ENCODE measurements at places on chromosomes 7 and 10.

- DNase-seq, result no peak
Measured at GRCh38 chr10:64477791-64478190, 956.6 kb downstream of the REEP3 start.

DNA sequence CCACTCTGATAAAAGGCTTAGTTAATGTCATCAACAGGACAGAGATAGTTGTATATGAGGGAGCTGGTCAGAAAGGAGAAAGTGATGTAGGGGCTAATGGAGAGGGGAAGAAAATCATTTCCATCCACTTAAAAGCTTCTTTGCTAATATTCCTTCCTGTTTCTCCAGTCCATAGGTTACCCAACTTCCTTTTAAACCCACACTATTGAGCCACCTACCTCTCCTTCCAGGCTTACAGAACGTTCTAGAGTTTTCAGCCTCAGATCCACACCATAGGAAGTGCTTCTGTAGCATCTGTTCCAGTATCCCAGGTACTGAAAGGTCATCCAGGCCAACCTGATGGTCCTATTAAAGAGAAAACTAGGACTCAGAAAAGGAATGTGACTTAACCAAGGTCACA lies 28.2 kb downstream of the STRIP2 start:
- DNase-seq, result no peak

GRCh38 chr7:33388332-33388731 lies 259.0 kb downstream of the BBS9 start:
- DNase-seq, result no peak

DNA sequence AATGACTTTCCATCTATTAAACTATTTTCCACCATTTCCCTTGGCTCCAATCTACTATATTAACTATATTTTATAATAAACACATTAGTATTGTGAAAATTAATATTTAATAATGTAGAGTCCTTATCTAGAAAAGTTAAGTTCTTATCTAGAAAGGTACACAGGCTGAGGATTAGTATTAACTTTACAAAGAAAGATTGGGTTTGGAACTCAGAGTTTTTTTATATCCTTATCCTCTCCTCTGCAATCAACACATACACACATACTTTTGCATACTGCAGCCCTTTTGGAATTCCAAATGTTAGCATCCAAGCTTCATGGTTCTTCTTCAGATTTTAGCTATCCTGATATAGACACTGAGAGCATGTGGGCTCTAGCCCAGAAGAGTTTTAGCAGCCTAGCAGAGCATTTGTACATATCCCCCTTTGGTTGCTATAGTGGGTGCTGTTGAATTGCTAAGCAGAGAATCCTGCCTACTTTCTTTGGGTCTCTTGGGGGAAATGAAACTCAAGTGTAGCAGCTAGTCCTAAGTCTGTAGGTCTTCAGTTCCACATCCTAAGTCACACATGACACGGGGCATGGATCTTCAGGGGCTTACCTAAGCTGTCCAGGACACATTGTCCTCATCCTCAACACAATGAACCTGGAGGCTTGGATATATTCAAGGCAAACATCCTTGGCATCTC lies 874.6 kb downstream of the LRMDA start:
- no peak for DNase-seq

DNA sequence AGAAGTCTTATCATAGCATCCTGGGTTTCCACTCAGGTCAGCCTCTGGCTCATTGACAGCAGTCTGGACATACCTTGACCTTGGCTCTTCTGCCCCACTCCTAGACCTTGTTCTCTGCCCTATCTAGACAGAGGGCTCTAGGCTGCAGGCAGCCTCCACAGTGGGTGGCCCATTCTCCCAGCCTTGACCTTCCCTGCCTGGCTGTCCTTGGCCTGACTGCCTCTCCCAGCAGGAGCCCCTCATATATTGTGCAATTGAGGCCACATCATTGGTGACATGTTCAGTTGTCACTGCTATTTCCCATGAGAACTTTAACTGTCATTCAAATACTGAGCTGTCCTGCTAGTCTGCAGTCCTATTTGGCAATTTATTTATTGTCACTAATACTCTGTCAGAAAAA lies 503.4 kb downstream of the PLXNA4 start:
- DNase-seq, result no peak

DNA sequence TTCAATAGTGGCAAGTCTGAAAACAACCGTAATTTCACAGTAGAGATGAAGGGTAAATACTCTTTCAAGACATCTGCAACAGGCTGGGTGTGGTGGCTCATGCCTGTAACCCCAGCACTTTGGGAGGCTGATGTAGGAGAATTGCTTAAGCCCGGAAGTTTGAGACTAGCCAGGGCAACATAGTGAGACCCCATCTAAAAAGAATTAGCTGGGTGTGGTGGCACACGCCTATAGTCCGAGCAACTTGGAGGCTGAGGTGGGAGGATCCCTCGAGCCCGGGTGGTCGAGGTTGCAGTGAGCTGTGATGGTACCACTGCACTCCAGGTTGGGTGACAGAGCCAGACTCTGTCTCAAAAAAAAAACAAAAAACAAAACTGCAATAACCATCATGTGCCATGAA lies 71.8 kb downstream of the PFKFB3 start:
- no peak for DNase-seq

- no peak for DNase-seq
Measured at GRCh38 chr7:156203923-156204322, 391.7 kb upstream of the SHH start.

DNA sequence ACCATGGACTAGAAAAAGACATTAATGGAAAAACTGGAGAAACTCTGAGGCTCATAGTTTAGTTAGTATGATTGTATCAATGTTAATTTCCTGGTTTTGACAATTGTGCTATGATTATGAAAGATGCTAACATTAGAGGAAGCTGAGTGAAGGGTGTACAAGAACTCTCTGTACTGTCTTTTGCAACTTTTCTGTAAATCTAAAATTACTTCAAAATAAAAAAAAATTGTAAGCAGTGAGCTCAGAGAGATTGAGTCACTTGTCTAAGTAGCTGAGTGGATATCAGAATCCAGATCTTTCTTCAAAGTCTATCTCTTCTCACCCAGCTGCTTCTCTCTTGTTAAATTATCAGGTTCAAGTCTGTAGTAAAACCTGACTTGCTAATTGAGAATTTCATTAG lies 181.1 kb downstream of the PLCE1 start:
- no peak for DNase-seq

- DNase-seq, result no peak
Measured at GRCh38 chr7:38704041-38704547, 72.9 kb upstream of the AMPH start.

DNA sequence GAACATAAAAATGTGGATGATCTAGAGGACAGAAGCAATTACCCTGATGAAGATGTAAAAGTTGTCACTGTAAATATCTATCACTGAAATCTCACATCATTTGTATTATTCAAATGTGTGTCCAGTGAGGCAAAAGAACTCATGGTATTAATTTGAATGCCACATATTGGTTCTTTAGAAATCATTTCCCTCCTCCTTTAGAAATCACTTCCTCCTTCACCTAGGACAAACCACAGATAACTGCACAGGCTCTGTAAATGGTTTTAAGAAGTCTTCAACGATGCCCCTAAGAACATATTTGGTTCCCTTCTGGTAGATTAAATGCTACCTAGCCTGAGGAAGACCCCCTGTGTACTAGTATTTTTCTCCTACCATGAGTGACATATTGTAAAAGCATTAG lies 33.1 kb upstream of the ZNF518A start:
- no peak for DNase-seq

GRCh38 chr7:155680864-155681263 lies 36.4 kb downstream of the RBM33 start:
- DNase-seq, result no peak

GRCh38 chr10:17453373-17454091 lies 863 bp downstream of the ST8SIA6 start:
- no peak for DNase-seq

- DNase-seq, result no peak
Measured at GRCh38 chr10:79328737-79329504, 18.3 kb upstream of the PPIF start.

DNA sequence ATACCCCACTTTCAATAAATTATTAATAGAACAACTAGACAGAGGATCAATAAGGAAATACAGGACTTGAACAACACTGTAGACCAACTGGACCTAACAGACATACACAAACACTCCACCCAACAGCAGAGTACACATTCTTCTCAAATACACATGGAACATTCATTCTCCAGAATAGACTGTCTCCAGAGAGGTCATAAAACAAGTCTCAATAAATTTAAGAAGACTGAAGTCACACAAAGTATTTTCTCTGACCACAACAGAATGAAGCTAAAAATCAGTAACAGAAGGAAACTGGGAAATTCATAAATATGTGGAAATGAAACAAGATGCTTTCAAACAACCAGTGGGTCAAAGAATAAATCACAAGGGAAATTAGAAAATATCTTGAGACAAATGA lies 119.8 kb downstream of the SMURF1 start:
- no peak for DNase-seq

DNA sequence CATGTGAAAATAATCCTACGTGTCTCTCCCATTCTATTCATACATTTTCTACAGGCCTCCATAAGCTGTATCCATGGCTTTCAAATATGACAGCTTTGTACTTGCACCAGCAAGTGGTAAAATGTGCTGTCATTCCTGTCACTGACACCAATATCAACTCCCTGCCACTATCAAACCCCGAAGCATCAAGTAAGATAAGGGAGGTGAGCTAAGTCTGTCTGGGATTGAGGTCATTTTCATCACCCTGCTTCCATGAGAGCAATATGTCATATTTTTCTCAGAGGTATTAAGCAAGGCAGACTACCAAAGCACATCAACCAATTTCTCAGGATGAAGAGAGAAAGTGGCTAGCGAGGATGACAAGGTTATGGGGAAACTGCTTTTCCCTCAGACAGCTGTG lies 11.1 kb downstream of the GPR22 start:
- DNase-seq, result no peak

DNA sequence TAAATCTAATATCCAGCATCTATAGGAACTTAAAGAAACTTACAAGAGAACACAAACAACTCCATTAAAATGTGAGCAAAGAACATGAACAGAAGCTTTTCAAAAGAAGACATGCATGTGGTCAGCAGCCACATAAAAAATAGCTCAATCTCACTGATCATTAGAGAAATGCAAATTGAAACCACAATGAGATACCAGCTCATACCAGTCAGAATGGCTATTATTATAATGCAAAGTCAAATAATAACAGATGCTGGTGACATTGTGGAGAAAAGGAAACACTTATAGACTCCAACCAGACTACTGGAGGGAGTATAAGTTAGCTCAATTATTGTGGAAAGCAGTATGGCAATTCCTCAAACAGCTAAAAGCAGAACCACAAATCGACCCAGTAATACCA lies 1314.5 kb downstream of the XPNPEP1 start:
- DNase-seq, result no peak

DNA sequence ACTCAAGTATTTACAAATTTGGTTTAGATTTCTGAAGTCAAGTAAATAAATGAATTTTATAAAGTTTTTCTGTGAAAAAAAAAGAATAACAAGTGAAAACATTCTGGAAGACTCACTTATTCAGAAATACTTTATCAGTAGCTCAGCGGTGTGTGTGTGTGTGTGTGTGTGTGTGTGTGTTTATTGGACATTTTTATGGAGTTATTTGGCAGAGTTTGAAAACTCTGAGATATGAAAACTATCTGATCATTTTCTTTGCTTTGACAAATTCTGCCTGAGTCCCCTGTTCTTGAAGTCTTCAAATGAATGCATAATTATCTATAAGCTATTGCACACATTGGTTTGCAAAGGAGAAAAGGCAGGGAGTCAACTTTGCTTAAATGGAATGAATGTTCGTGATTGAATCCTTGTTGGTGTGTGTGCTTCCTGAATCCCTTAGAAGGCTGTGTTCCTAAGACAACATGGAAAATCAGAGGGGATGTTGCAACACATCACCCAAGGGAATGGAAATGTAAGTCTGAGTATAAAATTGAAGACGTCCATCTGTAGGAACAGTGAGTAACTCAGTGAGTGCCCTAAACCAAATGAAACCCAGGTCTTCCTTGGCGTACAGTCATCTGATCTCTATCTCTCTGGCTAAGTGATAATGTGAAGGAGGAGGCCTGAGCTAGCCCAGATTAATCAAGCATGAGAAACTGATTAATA lies 160.9 kb downstream of the REEP3 start:
- no peak for DNase-seq

- no peak for DNase-seq
Measured at GRCh38 chr10:1754506-1755153, 17.3 kb upstream of the ADARB2 start.

DNA sequence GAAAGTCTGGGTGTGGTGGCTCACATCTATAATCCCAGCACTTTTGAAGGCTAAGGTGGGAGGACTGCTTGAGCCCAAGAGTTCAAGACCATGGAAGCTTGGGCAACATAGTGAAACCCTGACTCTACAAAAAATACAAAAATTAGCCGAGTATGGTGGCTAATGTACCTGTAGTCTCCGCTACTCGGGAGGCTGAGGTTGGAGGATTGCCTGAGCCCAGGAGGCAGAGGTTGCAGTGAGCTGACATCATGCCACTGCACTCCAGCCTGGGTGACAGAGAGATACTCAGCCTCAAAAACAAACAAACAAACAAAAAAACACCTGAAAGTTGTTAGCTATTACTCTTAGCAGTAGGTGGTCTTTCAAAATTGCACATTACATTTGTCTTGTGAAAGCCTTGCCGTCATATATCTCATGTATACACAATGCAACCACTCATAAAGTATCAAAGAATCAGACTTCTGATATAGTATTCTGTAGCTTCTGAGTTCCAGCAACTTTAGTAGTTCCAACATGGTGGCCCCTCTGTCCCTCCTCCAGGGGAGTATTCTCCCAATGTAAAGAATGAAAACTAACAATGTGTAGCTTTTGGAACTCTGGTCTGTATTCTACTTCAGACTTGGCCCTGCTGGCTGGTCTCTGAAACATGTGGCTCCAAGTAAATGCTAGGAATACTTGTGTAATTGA lies 101.5 kb downstream of the ZNF92 start:
- no peak for DNase-seq

- DNase-seq, result no peak
Measured at GRCh38 chr10:87685832-87686574, 26.3 kb downstream of the PAPSS2 start.

DNA sequence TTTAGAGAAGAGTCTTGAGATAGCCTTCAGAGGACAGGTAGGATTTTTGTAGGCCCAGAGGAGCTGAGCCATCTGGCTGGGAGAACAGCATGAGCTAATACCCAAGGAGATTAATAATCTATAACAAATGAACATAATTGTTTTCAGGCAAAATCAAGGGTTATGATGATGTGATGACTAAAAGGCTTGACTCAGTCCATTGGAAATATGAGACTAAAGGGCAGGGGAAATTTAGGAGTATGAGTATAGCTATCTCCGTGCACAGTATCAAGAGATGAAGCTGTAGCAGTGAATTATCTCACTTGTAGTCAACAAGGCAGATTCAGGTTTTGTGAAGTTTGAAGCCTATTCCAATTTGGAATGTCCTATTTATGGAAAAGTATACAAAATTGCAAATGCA lies 40.1 kb downstream of the CSTF2T start:
- no peak for DNase-seq

- DNase-seq, result no peak
Measured at GRCh38 chr7:137753575-137753947, 93.2 kb downstream of the DGKI start.

DNA sequence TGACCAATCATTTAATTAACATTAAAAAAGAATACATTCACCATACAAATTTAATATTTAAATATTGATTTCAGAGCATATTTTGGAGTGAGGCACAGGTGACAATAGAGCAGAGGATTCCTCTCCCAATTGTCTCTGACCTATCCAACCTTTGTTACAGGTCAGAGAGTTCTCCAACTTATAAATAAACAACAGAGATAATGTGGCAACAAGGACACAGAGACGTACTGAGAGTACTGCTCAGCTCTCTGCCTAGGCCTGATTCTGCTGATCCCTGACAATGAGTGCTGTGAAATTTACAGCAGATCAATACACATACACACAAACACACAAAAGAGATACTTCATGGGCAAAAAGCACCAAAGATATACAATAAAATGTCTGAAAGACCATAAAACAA lies 18.3 kb upstream of the AGAP5 start:
- no peak for DNase-seq
